Colonic mucosa (tissue), 4 donors: ENCODE measurements at places on chromosomes 7 and 10. TPM values are rescaled to one million over a fixed set of nuclear protein-coding genes. Genes with fewer than 3 reads are reported as not detected.

- DNase-seq, result no peak
These were observed 10.2 kb downstream of the BZW2 start for GRCh38 chr7:16656141-16656540.

GRCh38 chr7:101373812-101374614 lies 11.3 kb downstream of the COL26A1 start:
- DNase-seq, result no peak

GRCh38 chr7:92421676-92422435 lies 25.4 kb upstream of the GATAD1 start:
- DNase-seq, result peak; percentile 23

The SORCS1 gene
- 1.6 TPM for total RNA-seq

DNA sequence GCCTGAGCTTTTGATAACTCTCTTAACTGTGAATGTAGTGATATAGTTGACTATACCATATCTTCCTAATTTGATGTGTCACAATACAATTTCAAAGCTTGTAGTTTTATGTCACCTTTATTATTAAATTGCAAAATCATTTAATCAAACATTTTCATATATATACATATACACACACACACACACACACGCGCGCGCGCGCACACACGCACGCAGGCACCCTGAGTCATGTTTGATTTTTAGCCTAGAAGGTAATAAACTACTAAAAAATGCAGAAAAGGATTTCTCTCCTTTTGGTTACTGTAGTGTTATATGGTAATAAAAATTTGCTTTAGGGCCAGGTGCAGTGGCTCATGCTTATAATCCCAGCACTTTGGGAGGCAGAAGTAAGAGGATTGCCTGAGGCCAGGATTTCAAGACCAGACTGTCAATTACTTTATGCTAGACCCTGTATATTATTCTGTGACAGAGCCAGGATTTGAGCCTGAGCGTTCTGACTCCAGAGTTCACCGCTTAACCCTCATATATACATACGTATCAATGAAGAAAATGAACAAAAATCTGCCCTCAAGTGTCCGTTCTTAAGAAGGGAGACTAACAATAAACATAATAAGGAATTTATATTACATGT lies 89.6 kb downstream of the PODXL start:
- no peak for DNase-seq

DNA sequence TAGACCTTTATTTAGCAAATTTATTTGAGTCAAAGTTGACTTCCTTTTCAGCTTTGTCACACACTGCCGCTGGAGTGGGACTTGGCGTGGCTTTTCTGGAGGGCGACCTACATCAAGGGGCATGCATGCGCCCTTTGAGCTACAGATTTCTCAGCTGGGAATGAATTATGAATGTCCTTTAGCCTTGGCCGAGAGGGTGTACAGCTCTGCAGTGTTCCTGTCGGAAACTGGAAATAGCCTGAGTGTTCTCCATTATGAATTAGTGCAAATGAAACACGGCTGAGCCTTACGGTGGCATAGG lies 79.7 kb downstream of the GLRX3 start:
- DNase-seq, result no peak

GRCh38 chr7:45525057-45525456 lies 49.1 kb upstream of the ADCY1 start:
- no peak for DNase-seq

DNA sequence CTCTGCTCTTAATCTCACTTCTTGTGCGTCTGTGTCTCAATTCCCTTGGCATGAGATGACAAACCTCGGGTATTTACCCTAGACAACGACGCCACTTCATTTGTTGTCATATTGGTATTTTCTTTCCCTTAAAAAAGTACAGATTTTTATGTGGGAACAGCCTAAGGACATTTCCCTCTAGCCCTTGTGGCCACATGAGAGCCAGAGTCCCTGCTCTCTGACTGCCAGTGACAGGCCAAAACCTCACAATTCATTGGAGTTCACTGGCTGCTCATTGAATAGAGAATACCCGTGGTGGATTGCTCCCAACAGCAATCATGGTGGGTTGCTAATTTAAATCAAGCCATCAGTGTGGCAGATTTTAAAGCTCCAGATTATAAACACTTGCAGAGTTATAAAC lies 191.3 kb upstream of the FAM3C start:
- DNase-seq, result no peak

DNA sequence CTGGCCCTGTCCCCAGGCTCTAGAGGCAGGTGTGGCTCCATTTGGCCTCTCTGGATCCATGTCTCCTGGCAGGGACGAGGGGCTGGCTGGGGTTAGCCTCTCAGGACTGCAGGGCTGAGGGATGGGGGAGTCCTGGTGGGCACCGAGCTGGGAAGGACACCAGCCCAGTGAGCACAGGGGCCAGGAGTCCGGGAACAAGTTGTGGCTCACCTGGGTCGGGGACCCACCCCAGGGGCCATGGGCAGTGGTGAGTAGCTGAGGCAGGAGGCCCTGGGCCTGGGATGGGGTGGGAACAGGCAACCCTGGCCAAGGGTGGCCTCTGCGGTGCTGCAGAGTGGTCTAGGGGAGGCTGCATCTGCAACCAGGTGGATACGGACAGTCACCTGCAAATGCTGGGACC lies 24.1 kb downstream of the ANTXRL start:
- DNase-seq, result no peak
